CD4-positive, alpha-beta T cell treated with Interleukin-10 for 1 hour (primary cell): ENCODE measurements at places on chromosomes 7 and 10.

DNA sequence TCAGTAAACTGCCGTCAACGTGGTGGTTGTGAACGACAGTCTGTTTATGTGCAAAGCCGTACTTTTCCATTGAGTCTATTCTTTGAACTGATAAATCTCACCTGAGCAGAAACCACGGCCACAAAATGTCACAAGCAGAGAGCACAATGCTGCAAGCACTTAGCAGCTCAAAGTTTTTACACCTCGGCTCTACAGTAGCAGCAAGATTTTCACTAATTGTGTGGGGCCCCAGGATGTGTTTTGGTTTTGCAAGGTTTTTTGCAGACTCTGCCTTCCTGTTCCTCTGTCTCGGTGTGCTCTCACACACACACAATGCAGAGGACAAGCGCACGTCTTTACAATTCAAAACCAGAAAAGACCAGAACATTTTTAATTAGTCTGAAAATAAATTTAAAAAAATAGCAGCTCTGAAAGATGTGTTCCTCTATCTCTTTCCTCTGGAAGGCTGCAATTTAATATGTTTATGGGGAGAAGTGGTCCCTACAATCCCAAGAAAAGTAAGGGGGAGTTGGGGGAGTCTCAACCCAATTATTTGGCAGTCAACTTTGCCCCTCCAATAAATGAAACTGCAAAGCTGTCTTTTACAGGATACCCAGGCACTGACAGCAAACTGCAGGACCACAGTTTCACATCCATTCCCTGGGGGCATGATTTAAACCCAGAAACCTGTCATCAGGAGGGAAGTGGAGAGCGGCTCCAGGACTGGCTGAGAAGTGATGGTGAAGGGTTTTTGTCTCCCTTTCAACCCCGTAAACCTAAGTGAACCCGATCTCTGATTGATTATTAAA, 73.8 kb upstream of the SFMBT2 start:
- DNase-seq: peak; percentile 74

DNA sequence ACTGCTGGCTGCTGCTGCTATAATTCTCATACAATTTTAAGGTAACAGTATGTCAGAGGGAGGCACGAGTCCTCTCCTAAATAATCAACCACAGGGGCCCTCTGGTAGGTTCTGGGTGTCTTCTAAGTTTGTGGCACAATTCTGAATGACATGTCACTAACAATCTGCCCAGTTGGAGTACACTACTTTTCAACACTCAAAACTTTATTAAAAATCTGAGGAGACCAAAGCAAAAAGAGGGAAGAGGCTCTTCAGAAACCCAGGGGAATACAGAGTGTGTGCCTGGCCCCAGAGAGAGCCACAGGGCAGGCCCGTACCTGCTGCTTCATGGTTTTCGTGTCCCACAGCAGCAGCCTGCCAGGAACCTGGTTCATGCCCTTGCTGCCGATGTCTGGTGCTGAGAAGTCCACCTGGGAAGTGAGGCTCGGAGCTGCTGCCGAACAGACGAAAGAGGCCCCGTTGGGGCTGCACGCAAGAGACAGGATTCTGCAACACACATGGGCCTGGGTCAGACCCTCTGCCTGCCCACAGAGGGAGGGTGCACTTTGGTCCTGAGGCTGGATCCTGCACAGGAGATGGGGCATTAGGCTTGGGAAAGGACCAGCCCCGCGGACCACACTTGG, 18.3 kb downstream of the WDR91 start:
- DNase-seq: no peak

DNA sequence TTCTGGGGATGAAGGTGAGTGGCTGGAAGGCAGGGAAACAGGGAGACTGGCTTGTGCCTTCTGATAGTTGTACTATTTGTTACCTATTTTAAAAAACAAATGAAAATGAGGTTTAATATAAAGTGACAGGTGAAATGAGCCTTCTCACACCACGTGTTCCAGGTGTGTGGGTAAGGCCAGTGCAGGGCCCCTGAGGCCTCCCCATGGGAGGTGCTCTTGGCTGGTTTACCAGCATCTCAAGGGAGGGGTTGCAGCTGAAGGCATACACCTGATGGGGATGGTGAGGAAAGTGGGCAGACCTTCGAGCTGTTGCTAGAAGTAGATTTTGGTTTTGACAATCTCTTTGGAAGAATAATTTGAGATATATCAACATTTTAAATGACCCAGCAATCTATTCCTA, 103.6 kb downstream of the ARHGAP22 start:
- DNase-seq: no peak

GRCh38 chr10:129548600-129548999, 81.6 kb downstream of the MGMT start:
- DNase-seq: no peak

GRCh38 chr7:147798001-147798400, 792.6 kb upstream of the C7orf33 start:
- DNase-seq: no peak

DNA sequence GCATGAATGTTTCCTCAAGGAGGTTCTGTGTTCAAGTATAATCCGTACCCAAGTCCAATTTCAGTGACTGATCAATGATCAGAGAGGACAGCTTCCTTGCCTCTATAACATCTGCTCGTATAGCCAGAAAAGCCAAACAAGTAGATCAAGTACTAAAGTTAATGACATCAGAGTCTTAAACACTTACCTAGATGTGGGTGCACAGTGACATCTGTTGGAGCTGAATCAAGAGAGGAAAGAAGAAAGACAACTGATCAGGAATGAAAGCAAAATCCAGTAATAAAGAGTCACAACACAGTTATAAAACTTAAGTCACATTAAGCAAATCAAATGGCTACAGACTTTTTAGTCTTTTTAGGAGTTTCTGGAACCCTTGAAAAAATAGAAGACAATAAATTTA, 236.5 kb downstream of the RELN start:
- DNase-seq: no peak

DNA sequence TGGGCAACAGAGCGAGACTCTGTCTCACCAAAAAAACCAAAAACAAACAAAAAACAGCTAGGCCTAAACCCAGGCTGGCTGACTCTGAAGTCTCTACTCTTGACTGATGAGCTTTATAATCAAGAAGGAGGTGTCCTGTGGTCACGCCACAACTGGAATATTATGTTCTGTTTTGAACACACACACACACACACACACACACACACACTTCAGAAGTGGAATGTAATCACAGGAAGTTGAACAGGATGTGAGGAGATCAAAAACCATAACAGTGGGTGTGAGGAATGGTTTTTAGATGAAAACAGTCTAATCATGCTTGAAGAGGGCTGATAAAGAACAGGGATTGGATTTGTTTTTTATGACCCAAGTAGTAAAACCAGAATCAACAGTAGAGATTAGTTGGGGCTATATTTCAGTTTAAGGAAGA, 51.1 kb upstream of the IL6 start:
- peak; percentile 74 for DNase-seq

- DNase-seq: no peak
Measured at GRCh38 chr10:100163704-100164621, 21.9 kb downstream of the ERLIN1 start.

- DNase-seq: peak; percentile 3
Measured at GRCh38 chr10:122142641-122143237, 128.4 kb upstream of the BTBD16 start.

DNA sequence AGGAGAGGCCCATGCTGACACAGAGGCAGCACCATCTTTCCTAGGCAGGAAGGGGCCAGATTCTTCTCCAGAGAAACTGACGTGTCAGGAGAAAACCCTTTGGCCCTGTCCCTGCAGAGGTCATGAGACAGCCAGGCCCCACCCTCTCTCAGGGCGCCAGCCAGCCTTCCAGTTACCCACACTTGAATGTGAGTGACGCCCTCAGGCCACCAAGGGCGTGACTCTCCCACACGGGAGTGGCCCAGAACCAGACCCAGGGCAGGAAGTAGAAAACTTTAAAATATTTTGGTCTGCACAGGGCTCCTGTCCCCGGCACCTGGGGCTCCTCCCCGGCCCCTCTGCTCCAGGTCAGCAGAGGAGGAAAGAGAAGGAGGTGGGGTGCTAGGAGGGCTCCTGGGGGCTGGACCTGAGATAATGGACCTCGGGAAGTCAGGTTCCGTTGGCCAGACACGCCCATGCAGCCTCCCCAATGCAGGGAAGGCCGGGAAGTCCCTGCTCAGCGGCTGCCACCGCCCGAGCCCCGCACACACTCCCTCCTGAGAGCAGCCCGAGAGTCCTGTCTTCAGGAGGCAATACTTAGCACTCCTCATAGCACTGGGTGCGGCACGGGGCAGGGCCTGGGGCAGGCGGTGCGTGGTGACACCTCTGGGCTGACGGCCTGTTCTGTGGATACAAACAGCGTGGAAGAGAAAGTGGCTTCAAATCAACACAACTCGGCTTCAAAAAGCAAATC, 67.0 kb upstream of the CFAP46 start:
- peak; percentile 28 for DNase-seq

DNA sequence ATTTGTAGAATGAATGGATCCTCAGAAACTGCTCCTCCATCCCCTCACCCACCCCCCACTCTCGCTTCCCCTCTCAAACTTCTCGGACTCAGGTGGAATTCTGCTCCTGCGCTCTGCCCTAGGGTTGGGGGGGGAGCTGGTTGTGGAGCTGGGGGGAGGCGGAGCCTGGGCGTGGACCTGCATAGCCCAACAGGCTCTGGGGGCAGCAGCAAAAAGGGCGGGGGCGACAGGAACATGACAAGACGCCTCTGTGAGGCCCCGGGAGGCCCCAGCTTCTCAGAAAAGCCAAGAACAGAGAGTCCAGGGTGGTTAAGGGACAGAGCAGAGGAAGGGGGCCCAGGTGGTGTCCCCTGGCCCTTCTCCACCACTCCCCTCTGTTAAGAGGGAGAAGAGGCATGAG, 3.5 kb downstream of the TSC22D4 start:
- DNase-seq: no peak

DNA sequence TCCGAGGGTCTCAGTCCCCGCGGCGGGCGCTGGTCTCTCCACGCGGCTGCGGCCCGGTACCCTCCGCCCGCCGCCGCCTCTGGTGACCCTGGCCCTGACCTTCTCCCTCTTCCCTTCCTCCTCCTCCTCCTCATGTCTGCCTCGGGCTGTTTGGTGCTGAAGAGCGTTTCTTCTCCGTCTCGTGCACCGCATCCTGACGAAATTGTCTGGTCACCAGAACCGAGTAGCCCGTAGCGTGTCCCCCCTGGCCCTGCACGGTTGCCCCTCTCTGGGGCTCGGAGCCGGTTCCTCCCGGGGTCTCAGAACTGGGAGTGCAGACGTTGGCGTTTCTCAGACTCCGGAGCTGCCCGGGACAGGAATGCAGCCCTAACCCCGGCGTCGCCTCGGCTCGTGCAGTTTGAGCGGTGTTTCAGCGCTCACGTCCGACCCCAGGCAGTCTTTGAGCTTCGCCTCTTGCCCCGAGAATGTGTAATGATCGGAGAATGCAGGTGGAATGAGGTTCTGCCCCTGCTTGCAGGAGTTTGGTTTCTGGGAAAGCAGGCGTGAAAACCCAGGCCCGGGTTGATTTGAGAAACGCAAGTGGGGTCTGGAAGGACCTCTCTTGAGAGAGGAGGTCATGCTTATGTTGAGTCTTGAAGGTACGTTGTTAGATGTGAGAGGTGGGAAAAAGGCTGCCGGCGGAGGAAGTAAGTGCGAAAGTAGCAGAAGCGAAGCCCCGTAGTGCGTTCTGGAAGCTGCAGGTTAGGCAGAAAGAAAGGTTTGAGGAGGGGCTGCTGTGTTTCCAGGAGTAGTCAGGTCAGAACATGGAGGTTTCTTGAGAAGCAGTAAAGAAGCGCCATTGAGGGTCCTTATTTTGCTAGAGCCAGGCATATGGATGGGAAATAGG, 743 bp downstream of the RBM17 start:
- DNase-seq: no peak

DNA sequence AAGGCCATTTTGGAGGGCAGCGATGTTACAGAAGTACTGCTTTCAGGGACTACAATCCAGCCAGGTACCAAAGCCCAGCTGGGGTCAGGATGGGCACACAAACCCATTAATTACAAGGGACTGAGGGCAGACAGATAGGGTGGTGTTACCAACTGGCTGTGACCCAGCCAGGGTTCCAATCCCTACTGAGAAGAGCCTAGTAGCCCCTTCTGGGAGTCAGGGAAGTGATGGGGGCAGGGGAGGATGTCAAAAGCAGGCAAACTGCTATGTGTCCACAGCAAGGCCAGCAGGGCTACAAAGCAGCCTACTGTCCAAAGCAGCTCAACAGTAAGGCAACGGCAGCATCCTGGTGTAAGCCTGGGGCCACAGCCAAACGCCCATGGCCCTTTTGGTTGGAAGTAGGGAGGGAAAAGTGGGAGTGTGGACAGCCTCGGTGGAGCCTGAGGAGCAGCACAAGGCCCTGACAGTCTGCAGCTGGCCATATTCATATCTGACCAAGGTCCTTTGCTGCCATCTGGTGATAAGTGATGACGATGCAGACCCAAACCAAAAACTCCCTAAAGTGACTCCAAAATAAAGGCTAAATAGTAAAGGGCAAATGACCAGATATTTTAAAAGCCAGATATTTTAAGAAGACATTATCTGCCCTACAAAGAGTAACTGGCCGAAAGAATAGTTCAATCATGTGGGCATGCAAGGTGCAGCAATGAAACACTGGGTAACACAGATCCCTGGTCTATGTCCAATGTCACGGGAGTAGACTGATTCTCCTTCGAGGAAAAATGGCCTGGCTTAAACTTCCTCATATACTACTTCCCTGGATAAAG, 56.9 kb downstream of the XPNPEP1 start:
- DNase-seq: no peak

DNA sequence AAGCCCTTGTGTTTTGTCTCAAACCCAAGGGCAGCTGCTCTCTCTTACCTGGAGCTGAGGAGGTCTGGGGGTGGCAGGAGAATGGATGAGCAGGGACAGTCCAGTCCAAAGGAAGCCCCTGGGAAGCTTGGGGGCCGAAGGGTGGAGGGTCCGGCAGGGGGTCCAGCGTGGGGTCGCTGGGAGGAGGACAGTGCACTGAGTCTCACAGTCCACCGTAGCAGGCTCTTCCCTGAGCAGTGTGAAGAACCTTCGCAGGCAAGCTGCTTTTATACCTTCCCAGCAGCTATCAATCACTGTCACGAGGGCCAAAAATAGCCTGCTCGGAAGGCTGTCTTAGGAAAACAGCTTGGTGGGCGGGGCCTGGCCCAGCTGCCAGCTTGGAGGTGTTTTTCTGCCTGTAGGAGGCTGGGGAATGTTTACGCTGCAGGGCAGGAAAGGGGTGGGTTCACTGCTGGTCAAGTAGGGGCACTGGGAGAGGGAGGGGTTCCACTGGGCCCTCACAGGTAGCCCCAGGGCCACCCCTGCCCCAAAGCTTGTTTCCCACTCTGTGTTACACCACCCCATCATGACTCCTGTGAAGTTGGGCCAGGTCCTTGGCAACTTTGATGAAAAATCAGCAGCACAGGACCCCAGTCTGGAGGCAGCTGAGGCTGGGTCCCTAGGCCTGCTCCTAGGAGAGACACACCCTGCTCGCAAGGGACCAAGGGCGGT, at the start of gene DEPP1:
DEPP1 (minus strand) TSS at position 240 of the 711 bp plus-strand sequence. CDS start 779 bp downstream, outside the sequence.
- no peak for DNase-seq

- no peak for DNase-seq
Measured at GRCh38 chr10:54914049-54914448, 113.0 kb upstream of the PCDH15 start.

DNA sequence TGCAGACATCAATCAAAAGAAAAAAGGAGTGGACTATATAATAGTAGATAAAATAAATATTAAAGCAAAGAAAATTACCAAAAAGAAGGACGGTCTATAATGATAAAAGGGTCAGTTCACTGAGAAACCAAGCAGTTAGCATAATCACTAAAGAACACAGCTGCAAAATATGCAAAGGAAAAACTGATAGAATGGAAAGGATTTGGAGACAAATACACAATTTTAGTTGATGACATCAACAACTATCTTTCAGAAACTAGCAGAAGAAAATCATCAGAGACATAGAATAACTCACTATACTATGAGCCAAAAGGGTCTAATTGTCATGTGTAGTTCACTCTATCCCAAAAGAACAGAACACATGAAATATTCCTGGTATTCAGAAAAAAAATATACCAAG, 316.4 kb upstream of the IGFBP3 start:
- DNase-seq: no peak

- DNase-seq: no peak
Measured at GRCh38 chr7:57205000-57205399, 72.8 kb upstream of the ZNF479 start.
